Panc1 (cell line): ENCODE measurements at places on chromosomes 3 and 15. TPM values are rescaled to one million over a fixed set of nuclear protein-coding genes. Genes with fewer than 3 reads are reported as not detected.

Gene FURIN
- 62.0 TPM for total RNA-seq

Gene PLSCR4
- total RNA-seq, result 3.5 TPM

Gene SLC9C1
- not detected for total RNA-seq

Gene KCNAB1
- not detected for total RNA-seq

Gene MORC1
- not detected for total RNA-seq

Gene SLC12A8
- total RNA-seq, result 7.0 TPM

Gene LRCH3
- total RNA-seq, result 75.8 TPM

Gene SLC35G2
- total RNA-seq, result 15.0 TPM

Gene POTEB2
- total RNA-seq, result not detected

Gene MYO5A
- 61.1 TPM for total RNA-seq

Gene MYO9A
- total RNA-seq, result 41.6 TPM

Gene TNNC1
- 5.2 TPM for total RNA-seq

Gene SCN11A
- not detected for total RNA-seq

Gene CPLX3
- total RNA-seq, result not detected

Gene TMEM158
- 7.3 TPM for total RNA-seq

Gene TRPM7
- 44.9 TPM for total RNA-seq

Gene SLC28A1
- total RNA-seq, result not detected

Gene FAM107A
- 0.08 TPM for total RNA-seq

Gene ATP1B3
- 201 TPM for total RNA-seq

Gene C15orf62
- total RNA-seq, result 0.33 TPM

Gene FILIP1L
- 3.2 TPM for total RNA-seq

Gene SH3GL3
- total RNA-seq, result not detected

Gene CCDC54
- total RNA-seq, result not detected

Gene SUSD5
- 16.3 TPM for total RNA-seq

Gene SLC28A2
- total RNA-seq, result 0.23 TPM

Gene CD200R1
- 0.05 TPM for total RNA-seq

Gene SLC22A13
- 0.33 TPM for total RNA-seq

Gene PAQR5
- 2.0 TPM for total RNA-seq

Gene VWA5B2
- 0.28 TPM for total RNA-seq

Gene MYRIP
- 0.59 TPM for total RNA-seq

Gene REC114
- total RNA-seq, result not detected

Gene PRTG
- total RNA-seq, result 11.4 TPM

Gene CDHR4
- not detected for total RNA-seq

Gene C2CD4A
- 0.15 TPM for total RNA-seq

Gene SSUH2
- total RNA-seq, result not detected

Gene GREM1
- 0.41 TPM for total RNA-seq

Gene RASGRF1
- total RNA-seq, result 0.59 TPM

Gene LYSMD2
- total RNA-seq, result 17.2 TPM

Gene PIGZ
- 6.3 TPM for total RNA-seq

Gene FGD5
- 0.77 TPM for total RNA-seq

Gene CACNA2D2
- total RNA-seq, result 0.59 TPM

Gene IL12A
- total RNA-seq, result not detected

Gene CACNA2D3
- total RNA-seq, result 0.41 TPM

Gene GOLGA8T
- not detected for total RNA-seq

Gene GOLGA6L24
- not detected for total RNA-seq

Gene SERPINI2
- not detected for total RNA-seq

Gene APOD
- not detected for total RNA-seq

Gene GRAMD2A
- 1.3 TPM for total RNA-seq

Gene GCSAM
- total RNA-seq, result 0.08 TPM

Gene CLDN16
- total RNA-seq, result not detected

Gene SEMA3B
- total RNA-seq, result 1.4 TPM

Gene EFCC1
- total RNA-seq, result 0.15 TPM
